ENCODE measurements at places on chromosomes 1 and 21. TPM values are rescaled to one million over a fixed set of nuclear protein-coding genes. Genes with fewer than 3 reads are reported as not detected.

AZIN2 gene
- total RNA-seq = 3.1 TPM

RPE65 gene
- total RNA-seq = not detected

GNG12 gene
- total RNA-seq = 170 TPM

RNF186 gene
- not detected for total RNA-seq

PRELP gene
- 0.59 TPM for total RNA-seq

DNA sequence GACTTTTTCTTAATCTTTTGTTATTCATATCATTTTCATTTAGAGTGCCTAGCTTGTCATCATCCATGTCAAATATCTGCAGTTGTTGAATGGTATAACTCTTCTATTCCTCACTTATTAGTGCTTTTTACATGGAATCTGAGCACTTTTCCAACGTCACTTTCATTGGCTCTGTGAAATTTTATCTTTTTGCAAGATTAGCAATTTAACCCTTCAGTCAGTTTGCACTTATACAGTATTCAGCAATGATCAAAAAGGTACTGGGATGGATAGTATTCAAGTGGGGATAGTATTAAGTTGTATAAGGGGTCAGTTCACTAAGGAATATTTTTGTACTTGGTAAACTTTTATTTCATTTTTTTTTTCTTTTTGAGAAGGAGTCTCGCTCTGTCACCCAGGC is 150.0 kb downstream of the RASAL2 start:
- no peaks in the 10 kb centered on the region for H3K27me3 ChIP-seq
- no peak overlapping the region for H3K27ac ChIP-seq
- H3K36me3 ChIP-seq = peaks cover 47% of the 10 kb centered on the region
- no peak for DNase-seq
- peaks cover 47% of the 10 kb centered on the region for H3K4me1 ChIP-seq

DNA sequence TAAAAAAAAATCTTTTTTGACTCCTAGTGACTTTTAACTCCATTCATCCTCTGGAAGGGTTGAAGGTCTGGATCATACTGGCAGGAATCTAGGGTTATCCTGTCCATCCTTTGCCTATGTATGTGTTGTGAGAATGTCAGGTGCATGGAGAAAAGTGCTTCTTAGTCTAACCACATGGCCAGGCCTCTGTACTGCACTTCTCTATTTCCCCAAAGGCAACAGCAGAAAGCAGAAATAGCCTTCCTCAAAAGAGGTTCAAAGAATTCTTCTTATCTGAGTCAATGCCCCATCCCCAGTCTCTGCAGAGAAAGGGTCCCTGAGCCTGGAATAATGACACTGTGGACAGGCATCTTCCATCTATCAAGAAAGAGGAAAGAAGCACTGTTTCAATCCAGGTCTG is 85.7 kb upstream of the CD34 start:
- no peak overlapping the region for H3K4me3 ChIP-seq
- H3K4me1 ChIP-seq = no peaks in the 10 kb centered on the region
- H3K36me3 ChIP-seq = no peaks in the 10 kb centered on the region
- H3K27ac ChIP-seq = no peak overlapping the region
- H3K27me3 ChIP-seq = peaks cover 21% of the 10 kb centered on the region

GRCh38 chr21:33240404-33240803 is 10.7 kb downstream of the IFNAR2 start:
- peaks cover 3% of the 10 kb centered on the region for H3K27me3 ChIP-seq
- DNase-seq = no peak
- H3K27ac ChIP-seq = no peak overlapping the region

- no peak for DNase-seq
- H3K4me1 ChIP-seq = peaks cover 65% of the 10 kb centered on the region
- H3K27ac ChIP-seq = peak overlapping the region; percentile 85
Observed at GRCh38 chr1:51518586-51519047, 449 bp downstream of the EPS15 start.

GRCh38 chr1:35894183-35894582 is 11.2 kb downstream of the AGO1 start:
- H3K36me3 ChIP-seq = peaks cover 10% of the 10 kb centered on the region
- H3K27ac ChIP-seq = peak overlapping the region; percentile 55
- H3K4me3 ChIP-seq = no peak overlapping the region
- H3K27me3 ChIP-seq = no peaks in the 10 kb centered on the region
- peak; percentile 8 for DNase-seq

- no peak overlapping the region for H3K4me3 ChIP-seq
- H3K27me3 ChIP-seq = no peaks in the 10 kb centered on the region
- H3K36me3 ChIP-seq = peaks cover 7% of the 10 kb centered on the region
- no peak overlapping the region for H3K27ac ChIP-seq
- no peak for DNase-seq
Observed at GRCh38 chr1:230979952-230980351, 1.1 kb downstream of the ARV1 start.

DNA sequence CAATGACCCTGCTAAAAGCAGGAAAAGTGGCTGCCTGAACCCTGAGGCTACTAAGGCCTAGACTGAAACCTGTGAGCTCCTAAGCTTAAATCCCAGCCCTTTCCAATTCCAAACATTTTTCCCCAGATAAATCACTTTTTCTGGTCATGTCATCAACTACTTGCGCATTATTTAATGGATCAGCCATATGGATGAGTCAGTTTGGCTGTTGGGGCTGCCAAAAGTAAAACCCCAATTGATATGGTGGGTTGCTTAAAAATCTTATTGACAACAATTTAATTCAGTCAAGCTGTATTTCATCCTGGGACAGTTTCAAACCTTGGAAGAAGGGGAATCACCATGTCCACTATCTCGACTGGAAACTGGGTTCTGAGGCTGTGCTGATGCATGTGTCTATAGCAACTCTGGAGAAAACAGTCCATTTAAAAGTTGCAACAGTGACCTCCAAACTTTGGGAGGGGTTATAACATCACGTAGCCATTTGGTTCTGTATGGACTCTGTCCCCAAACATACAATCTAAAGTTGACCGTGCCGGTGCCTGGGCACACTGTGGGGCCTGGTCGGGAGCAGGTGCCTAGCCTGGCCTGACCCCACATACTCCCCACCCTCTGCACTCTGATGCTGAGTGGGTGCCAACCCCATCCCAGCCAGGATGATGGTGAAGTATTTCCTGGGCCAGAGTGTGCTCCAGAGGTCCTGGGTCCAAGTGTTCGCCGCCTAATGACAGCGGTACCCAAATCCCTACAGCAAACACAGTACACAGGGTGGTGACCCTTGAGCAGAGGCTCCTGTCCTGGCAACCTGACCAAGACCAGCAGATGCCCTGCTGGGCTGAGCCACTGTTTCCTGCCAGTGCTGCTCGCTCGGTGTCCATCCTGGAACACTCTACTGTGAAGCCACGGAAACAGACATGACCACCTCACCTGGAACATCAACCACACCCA is 46.5 kb upstream of the LRRC52 start:
- no peaks in the 10 kb centered on the region for H3K36me3 ChIP-seq
- no peak overlapping the region for H3K4me3 ChIP-seq
- H3K27ac ChIP-seq = no peak overlapping the region
- no peaks in the 10 kb centered on the region for H3K4me1 ChIP-seq

DNA sequence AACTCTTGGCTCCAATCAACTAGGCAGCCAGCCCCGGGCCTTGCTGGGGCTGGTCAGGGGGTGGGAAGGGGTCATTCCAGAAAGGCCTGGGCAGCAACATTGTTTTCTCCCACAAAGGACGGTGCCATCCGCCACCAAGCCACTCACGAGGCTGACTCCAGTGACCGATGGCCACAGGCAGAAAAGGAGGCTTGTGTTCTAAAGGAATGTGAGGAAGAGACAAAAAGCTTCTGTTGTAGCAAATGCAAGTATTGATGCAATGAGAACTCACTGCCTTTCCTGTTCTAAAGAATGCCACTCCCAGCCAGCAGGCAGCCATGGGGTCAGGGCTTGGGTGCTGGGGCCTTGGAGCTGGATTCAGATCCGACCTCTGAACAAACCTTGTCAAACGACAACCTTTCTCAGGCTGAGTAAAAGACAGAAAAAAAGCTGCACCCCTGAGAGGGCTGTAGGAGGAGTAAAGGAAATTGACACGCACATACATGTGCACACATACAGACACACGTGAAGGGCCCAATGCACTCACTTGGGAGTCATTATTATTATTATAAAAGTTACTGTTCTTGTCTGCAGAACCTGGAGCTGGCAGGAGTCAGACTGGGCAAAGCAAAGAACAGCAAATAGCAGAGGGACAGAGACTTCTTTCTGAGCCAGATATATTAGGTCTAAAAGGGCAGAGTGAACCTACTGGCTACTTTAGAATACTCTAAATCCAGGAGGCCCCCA is 13.9 kb upstream of the PRMT2 start:
- no peaks in the 10 kb centered on the region for H3K27me3 ChIP-seq
- peaks cover 24% of the 10 kb centered on the region for H3K36me3 ChIP-seq
- no peak for DNase-seq
- no peak overlapping the region for H3K4me3 ChIP-seq
- no peak overlapping the region for H3K27ac ChIP-seq
- peaks cover 20% of the 10 kb centered on the region for H3K4me1 ChIP-seq

DNA sequence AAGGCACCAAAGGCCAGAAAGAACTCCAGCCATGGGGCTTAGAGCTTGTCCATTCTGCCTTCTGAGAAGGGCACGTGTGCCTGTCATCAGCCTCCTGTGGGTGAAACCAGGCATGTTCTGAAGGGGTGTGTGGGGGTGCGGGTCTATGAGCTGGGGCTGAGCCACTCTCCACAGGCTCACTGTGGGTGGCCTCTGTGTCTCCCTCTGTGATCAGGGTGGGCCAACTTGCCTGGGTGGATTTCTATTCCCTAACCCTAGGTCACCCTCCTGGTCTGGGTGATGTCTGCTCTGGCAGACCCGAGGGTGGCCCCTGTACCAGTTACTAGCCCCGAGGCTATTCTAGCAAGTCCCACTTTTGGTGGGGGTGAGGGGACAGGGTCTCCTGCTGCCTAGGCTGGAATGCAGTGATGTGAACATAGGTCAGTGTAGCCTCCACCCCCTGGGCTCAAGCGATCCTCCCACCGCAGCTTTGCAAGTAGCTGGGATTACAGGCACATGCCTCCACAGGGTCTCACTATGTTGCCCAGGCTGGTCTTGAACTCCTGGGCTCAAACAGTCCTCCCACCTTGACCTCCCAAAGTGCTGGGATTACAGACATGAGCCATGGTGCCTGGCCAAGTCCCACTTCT is 94.4 kb downstream of the TRIM11 start:
- H3K27me3 ChIP-seq = peaks cover 2% of the 10 kb centered on the region
- no peaks in the 10 kb centered on the region for H3K4me1 ChIP-seq
- H3K27ac ChIP-seq = no peak overlapping the region
- no peak overlapping the region for H3K4me3 ChIP-seq
- H3K36me3 ChIP-seq = no peaks in the 10 kb centered on the region

Measured in HFFc6 (cell line).